CD8-positive, alpha-beta T cell (primary cell): ENCODE measurements at places on chromosomes 3 and 15.

GRCh38 chr3:19891740-19892139, 42.3 kb downstream of the EFHB start:
- no peak for DNase-seq

DNA sequence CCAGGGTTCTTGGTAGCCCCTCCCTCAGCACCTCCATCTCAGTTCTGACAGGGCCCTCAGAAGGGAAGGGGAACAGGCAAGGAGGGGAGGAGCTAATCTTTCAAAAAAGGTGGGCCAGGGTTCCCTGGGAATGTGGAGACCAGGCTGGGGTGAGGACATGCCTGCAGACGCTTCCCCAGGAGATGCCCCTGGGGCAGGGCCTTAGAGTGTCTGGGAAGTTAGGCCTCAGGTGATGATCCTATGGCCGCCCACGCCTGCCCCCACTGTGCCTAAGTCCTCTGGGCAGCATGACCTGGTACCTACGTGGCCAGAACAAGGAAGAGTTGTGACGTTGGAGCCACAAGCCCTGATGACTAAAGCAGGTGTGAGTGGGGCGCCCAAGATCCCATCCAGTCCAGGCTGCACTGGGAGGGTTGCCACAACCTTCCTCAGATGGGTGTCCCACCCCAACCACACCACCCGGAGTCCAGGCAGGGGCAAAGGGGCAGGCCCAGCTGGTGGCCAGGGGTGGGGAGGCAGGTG, 3.9 kb upstream of the SEMA3B start:
- no peak for DNase-seq

DNA sequence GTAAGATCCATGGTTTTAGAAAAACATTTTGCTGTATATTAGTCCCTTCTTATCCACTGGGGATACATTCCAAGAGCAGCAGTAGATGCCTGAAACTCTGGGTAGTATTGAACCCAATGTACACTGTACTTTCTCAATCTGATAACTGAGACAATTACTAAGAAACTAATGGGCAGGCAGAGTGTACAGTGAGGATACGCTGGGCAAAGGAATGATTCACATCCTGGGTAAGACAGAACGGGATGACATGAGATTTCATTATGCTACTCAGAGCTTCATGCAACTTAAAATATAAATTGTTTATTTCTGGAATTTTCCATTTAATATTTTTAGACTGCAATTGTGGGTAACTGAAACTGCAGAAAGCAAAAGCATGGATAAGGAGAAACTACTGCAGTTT, 46.2 kb upstream of the TEX55 start:
- no peak for DNase-seq

GRCh38 chr3:119104031-119104430, 41.9 kb upstream of the TEX55 start:
- DNase-seq: no peak

GRCh38 chr3:98994128-98994762, 92.8 kb upstream of the DCBLD2 start:
- DNase-seq: no peak

- DNase-seq: no peak
Measured at GRCh38 chr15:77533578-77534430, 98.9 kb downstream of the LINGO1 start.

- no peak for DNase-seq
Measured at GRCh38 chr3:195102609-195103467, 168.1 kb downstream of the XXYLT1 start.

- DNase-seq: no peak
Measured at GRCh38 chr3:197522183-197522715, 33.5 kb downstream of the BDH1 start.

DNA sequence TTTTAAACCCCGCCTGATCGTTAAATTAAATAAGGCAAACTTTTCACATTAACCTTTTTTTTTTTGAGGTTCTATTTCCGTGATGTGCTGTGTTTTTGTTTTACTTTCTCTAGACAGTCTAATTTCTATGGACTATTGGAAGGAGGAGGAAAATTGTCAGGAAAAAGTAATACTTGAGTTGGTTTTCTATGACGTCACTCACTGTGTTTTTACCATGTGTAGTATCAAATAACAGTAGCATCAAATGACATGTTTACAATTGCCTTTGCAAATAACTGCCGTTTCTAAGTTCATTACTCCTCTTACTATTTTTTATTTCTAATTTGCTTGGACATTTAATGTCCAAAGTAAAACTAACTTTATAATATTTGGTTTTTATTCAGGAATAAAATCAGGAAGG, 32.3 kb downstream of the MYO1E start:
- DNase-seq: no peak

GRCh38 chr15:57640930-57641682, 49.4 kb downstream of the MYZAP start:
- DNase-seq: no peak

DNA sequence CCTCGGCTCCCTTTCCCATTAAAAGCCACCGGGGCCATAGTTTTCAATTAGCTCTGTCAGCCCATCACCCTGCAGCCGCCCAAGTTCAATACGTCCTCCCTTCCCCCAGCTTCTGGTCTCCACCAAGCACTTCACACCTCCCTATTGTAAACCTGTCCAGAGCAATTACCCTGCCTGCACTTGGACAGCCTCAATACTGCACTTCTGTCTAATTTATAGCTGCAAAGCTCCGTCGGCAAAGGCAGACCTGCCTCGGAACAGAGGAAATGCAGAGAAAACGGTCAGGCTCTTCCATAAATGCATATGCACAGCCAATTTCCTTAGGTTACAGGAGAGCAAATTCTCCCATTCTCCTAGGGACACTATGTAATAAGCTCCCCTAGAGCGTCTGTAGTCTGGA, 21.9 kb downstream of the LRIG1 start:
- no peak for DNase-seq

- DNase-seq: no peak
Measured at GRCh38 chr3:7272203-7272602, 411.3 kb downstream of the GRM7 start.

GRCh38 chr3:149654188-149654601, 3.6 kb downstream of the WWTR1 start:
- DNase-seq: no peak

DNA sequence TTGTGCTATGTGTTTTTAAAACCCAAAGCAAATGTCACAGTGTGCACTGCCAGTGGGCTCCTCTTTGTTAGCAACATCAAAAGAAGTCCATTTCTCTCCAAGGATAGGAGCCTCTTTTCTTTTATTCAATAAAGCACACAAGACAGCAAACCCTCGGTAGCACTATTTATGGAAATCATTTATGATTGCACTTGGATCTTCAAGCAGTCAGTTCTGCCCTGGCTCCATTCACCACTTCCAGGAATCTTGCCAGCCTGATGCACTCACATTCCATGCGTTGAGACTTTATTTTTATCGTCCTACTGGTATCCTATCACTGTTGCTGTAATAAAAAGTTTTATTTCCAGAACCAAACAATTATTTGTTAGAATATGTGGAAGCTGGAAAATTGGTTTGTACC, 412.1 kb downstream of the TBL1XR1 start:
- no peak for DNase-seq

DNA sequence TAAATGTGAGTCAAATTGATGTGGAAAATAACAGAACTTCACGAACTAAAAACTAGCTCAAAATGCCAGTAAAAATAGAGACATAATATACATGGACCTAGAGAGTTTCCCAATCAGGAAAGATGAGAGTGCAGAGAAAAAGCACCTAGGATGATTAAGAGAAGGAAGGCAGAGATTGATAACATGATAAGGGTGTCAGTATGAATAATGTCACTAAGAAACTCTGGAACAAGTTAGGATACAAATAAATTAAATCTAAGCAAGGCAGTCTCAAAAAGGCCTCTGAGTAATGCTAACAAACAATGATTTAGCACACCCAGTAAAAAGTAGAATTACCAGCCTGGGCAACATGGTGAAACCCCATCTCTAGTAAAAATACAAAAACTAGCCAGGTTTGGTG, 304.7 kb upstream of the DPPA4 start:
- no peak for DNase-seq

DNA sequence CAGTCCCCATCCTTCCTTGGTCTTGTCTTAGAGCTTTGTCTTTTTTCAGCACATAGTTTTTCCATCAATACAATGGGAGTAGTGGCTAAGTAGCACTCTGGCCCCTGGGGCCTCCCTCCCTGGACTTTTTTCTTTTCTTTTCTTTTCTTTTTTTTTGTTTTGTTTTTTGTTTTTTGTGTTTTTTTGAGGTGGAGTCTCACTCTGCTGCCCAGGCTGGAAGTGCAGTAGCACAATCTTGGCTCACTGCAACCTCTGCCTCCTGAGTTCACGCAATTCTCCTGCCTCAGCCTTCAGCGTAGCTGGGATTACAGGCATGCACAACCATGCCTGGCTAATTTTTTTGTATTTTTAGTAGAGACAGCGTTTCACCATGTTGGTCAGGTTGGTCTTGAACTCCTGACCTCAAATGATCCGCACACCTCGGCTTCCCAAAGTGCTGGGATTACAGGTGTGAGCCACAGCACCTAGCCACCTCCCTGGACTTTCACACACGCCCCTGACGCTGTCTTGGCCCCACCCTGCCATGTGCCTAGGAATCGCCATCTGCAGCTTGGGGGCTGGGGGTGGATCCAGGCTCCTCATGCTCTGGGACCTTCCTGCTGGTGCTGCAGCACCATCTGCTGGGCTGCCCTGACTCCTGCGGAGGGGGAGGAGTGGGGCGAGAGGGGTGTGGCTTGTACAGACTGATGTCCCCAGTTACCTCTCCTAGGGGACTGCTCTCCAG, 2.8 kb downstream of the C15orf39 start:
- peak; percentile 89 for DNase-seq

GRCh38 chr3:172129850-172130716, 90.7 kb downstream of the FNDC3B start:
- peak; percentile 38 for DNase-seq

DNA sequence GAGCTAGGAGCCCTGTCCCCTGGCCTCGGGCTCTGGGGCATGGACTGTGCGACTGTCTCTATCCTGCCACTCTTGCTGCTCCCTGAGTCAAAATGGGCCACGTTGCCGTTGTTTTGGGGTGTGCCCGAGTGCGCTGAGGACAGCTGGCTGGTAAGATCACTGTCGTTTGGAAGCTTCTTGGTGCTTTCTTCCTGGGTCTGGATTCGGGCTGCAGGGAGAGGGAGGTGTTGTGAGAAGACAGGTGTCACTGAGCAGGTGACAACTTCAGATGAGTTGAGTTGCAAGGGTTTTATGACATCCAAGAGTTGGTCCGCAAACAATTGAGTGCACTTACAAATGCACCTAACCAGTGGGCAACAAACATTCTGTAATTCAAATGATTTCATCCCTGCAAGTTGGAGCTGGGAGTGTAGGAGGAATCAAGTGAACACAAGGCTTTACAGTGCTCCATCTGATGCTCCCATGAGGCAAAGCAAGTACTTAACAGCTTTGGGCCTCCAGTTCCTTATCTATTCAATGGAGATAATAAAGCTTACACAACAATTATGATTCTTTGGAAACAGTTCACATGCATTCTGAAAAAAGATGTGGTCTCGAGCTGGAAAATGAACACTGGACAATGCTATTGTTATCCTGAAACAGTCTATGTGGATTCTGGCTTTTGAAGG, 11.0 kb upstream of the STARD5 start:
- no peak for DNase-seq

- no peak for DNase-seq
Measured at GRCh38 chr3:61841111-61841845, 279.9 kb downstream of the PTPRG start.

GRCh38 chr3:56612146-56612545, 55.2 kb downstream of the CCDC66 start:
- no peak for DNase-seq

GRCh38 chr15:23081271-23081670, 41.9 kb upstream of the TUBGCP5 start:
- no peak for DNase-seq

DNA sequence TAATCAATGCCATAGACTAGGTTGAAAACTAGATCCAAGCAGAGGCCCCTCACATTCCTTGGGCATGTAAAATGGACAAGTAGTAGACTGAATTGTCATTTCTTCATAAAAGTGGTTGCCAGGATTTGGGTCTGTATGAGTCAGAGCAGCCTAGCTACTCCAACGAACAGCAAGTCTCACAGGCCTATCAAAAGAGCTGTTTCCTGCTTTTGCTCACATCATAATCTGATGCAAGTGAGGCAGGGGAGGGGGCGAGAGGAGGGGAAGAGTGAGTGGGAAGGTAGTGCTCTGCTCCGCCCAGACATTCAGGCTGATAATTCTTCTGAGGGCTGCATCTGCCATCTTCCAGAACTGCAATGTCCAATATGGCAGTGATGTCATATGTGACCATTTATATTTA, 228.9 kb upstream of the PRICKLE2 start:
- no peak for DNase-seq

DNA sequence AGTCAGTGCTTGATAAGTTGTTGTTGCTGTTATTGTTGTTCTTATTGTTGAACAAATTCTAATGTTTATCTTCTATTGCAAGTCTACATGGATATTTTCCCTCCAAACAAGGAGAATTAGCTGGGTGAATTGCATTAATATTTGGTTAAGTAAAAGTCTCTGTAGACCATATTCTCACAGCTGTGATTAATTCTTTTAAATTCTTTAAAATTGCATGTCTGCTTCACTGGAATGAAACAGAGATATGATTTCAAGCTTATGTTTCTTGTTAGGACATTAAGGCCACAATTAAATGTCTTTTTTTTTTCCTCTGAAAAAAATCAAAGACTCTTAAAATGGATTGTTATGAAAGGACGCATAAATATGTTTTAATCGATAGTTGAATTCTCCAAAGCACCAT, 153.4 kb downstream of the EBLN2 start:
- no peak for DNase-seq

DNA sequence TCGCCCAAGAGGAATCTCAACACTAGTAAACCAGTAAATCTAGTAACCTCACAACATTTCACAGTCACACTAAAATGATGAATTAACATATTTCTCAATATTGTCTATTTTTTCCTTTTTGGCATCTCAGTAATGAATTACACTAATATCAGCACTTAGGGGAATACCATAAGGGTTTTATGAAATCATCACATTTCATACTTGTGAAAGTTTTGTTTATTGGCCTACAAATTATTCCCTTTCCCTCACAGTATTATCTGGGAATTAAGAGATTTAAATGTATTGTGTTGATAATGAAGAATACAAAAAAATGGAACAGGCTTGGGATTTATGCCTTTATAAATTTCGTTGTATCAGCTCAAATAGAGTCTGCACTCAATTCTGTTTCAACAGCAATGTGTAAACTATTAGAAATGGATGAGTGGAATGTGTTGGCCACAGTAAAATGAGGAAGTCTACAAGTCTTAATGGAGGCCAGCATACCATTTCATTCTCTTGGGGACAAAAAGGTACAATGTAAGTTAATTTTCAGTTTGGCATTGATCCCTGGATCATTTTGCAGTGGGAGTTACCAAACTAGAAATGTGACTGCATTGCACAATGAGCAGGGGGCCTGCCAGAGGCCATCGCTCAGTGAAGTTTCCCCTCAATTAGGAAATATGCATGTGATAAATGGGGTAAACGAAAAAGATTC, 195.4 kb downstream of the FMN1 start:
- DNase-seq: no peak
